ENCODE measurements at places on chromosomes 4 and X.

DNA sequence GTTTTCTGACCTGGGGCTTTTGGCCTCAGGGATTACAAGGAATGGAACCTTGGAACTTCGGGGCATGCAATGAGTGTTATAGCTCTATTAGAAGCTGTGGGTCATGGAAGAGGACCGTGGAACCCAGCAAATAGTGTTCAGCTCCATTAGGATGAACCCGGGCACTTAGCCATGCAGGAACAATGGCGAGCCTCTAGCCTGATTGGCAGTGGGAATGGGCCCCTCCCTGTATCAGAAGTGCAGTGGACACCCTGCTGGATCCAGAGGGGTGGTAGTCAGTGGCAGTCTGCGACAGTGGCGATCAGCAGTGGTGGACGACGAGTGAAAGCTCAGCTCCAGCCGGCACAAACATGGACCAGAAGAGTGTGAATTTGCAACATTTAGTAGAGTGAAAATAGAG, 315.4 kb upstream of the TECRL start:
- no peak for DNase-seq

GRCh38 chr4:124427095-124427767, 285.3 kb downstream of the ANKRD50 start:
- DNase-seq: no peak

- no peak for DNase-seq
These were observed 26.3 kb upstream of the UBA6 start for GRCh38 chr4:67727124-67727850.

DNA sequence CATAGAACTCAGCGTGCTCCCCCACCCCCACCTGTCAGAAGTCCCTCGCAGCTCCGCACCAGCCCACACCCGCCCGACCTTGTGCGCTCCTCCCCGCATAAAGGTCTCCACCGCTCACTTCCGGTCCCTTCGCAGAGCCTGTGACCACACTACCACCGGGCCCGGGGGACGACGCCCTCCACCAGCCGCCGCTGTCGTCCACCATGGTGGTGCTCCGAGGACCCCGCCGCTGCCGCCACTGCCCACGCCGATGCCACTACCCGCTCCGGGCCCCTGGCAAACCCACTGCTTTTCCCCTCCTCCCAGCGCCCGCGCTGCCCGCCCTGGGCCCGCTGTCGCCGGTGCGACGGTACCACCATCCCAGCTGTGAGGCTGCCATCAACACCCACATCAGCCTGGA, 79.8 kb upstream of the LANCL3 start:
- no peak for DNase-seq

Data from neural crest cell (in vitro differentiated cells).